ENCODE measurements at places on chromosomes 16 and 17. TPM values are rescaled to one million over a fixed set of nuclear protein-coding genes. Genes with fewer than 3 reads are reported as not detected.

GRCh38 chr17:69575346-69575761 lies 160.9 kb downstream of the MAP2K6 start:
- no peak for DNase-seq
- H3K27ac ChIP-seq = peak overlapping the region; percentile 74
- peaks cover 15% of the 10 kb centered on the region for H3K4me1 ChIP-seq
- no peak overlapping the region for H3K4me3 ChIP-seq

DNA sequence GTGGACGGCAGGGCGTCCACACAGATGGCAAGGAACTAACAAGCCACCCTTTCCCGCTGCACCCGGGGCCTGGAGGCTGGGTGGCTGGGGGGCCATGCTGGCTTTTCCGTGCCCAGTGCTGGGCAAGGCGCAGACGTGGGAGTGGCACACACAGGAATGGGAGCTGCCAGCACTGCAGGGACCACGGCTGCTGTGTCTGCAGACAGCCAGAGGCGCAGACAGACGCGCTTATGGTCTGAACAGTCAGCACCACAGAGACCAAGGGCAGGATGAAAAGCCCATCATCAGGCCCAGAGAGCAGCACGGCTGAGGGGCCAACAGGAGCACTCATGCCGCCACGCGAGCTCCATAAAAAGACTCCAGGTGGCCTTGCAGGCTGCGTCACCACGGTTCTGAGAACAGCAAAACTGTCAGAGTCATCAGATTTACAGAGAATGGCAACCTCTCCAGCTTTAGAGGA lies 24.0 kb downstream of the PDIA2 start:
- DNase-seq = no peak
- H3K4me1 ChIP-seq = peaks cover 5% of the 10 kb centered on the region
- H3K4me3 ChIP-seq = no peak overlapping the region

- H3K4me3 ChIP-seq = no peak overlapping the region
- no peaks in the 10 kb centered on the region for H3K4me1 ChIP-seq
- H3K27ac ChIP-seq = no peak overlapping the region
- no peaks in the 10 kb centered on the region for H3K27me3 ChIP-seq
These were observed 39.3 kb upstream of the GNG13 start for GRCh38 chr16:839643-840408.

DNA sequence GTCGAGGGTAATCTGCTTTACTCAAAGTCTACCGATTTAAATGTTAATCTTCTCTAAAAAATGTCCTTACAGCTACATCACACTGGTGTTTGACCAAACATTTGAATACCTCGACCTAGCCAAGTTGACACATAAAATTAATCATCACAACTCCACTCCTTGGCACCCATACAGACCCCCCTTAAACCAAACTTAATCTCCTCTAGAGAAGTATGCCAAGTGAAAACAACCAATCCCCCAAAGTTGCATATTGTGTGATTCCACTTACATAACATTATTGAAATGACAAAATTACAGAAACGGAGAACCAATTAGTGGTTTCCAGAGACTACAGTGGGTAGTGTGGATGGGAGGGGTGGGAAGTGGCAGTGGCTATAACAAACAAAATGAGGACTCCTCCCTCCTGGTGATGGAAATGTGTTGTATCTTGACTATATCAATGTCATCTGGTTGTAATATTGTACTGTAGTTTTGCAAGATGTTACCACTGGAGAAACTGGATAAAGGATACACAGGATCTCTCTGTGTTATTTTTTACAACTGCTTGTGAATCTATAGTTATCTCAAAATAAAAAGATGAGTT lies 39.4 kb downstream of the CAPNS2 start:
- no peaks in the 10 kb centered on the region for H3K4me1 ChIP-seq
- no peak overlapping the region for H3K4me3 ChIP-seq
- no peak overlapping the region for H3K27ac ChIP-seq
- H3K36me3 ChIP-seq = no peaks in the 10 kb centered on the region
- DNase-seq = no peak

- no peak overlapping the region for H3K4me3 ChIP-seq
- H3K27me3 ChIP-seq = no peaks in the 10 kb centered on the region
- no peak for DNase-seq
These were observed 298.4 kb downstream of the MAP2K6 start for GRCh38 chr17:69712801-69713311.

GRCh38 chr17:64110379-64111152 lies 19.4 kb downstream of the ERN1 start:
- no peaks in the 10 kb centered on the region for H3K36me3 ChIP-seq
- H3K4me3 ChIP-seq = no peak overlapping the region
- H3K27me3 ChIP-seq = no peaks in the 10 kb centered on the region
- H3K4me1 ChIP-seq = peaks cover 4% of the 10 kb centered on the region

GRCh38 chr16:52398491-52398960 lies 148.4 kb downstream of the TOX3 start:
- no peaks in the 10 kb centered on the region for H3K4me1 ChIP-seq
- no peak overlapping the region for H3K27ac ChIP-seq
- no peak for DNase-seq
- H3K4me3 ChIP-seq = no peak overlapping the region

GRCh38 chr16:54780266-54780665 lies 150.4 kb upstream of the IRX5 start:
- H3K4me1 ChIP-seq = no peaks in the 10 kb centered on the region
- no peaks in the 10 kb centered on the region for H3K27me3 ChIP-seq
- no peak overlapping the region for H3K27ac ChIP-seq
- no peak for DNase-seq
- no peak overlapping the region for H3K4me3 ChIP-seq
- H3K36me3 ChIP-seq = no peaks in the 10 kb centered on the region

DNA sequence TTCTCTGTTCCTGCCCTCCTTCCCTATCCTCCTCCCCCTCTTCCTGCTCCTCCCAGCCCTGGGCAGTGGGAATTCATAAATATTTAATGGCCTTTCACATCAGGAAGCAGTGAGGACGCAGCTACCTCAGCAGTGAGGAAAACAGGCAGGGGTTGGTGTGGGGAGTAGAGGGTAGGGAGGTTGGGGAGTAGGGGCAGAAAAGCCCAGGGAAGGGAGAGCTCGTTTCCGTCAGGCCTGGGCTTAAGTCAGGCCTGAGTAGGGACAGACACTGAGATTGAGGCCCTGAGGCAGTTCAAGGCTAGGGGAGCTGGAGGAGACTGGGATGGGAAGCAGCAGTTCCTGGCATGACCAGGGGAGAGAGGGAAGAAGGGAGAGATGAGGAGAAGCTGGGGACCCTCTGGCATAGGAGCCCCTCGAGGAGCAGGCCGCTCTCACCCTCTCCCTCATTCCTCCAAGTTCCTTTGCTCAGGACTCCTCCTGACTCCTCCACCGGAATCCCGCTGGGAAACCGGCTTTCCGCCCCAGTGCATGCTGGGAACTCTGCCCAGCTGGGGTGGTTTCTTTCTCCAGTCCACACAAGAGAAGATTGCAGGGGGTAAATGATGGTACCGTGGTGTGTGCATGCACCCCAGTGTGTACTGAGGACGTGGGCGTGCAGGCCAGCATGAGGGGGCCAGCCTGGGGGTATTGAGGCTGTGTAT lies 6.2 kb downstream of the SAMD14 start:
- DNase-seq = no peak
- no peak overlapping the region for H3K4me3 ChIP-seq
- no peaks in the 10 kb centered on the region for H3K27me3 ChIP-seq

DNA sequence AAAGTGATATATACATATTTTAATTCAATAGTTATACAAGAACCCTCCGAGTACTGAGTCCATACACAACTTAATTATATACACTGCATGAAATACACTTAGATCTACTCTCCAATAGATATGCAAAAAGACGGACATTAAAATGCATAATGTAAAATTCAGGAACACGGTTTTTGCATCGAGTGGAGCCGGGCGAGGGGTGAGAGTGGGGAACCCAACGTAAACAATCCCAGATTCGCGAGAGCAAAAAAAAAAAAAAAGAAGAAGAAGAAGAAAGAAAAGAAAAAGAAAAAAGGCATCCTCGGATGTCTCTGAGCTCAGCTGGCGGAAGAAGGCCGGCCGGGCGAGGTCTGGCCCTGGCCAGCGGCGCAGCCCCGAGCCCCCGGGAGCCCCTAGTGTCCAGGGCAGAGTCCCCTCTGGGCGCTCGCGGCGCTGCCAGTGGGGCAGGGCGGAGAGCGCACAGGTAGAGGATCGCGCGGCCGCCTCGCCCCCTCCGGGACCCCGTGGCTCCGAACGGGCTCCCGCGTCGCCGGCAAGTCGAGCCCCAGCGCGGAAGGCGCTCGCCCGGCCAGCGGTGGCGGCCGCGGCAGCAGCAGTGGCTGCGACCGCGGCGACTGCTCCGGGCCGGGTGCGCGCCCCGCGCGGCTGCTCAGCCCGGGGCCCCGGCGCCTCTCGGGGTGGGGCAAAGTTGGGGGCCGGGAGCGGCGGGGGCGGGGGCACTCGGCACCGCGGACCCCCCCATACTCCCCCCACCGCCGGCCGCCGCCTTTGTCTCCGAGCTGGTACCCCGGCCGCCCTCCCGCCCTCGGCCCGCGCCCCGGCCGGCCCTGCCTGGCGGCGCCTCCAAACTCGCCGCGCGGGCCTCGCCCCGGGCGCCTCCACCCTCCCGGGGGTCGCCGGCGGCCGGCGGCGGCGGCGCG lies 9.6 kb upstream of the ZFHX3 start:
- no peaks in the 10 kb centered on the region for H3K36me3 ChIP-seq
- DNase-seq = peak; percentile 47
- peaks cover 3% of the 10 kb centered on the region for H3K4me1 ChIP-seq

The SLC6A2 gene
- total RNA-seq = not detected

The TMC6 gene
- 22.2 TPM for total RNA-seq

The OR3A3 gene
- total RNA-seq = not detected

The POLG2 gene
- 18.0 TPM for total RNA-seq

The CCL22 gene
- total RNA-seq = not detected

The FOXJ1 gene
- total RNA-seq = 5.8 TPM

The CCL23 gene
- 9.2 TPM for total RNA-seq

The GSG1L2 gene
- not detected for total RNA-seq

The C17orf50 gene
- total RNA-seq = not detected

Data from ovary (tissue), 10 donors.